NCI-H2107 (cell line): ENCODE measurements at places on chromosomes 7 and 10.

- peak; percentile 3 for DNase-seq
These were observed 38.6 kb downstream of the ZCCHC24 start for GRCh38 chr10:79406683-79407422.

DNA sequence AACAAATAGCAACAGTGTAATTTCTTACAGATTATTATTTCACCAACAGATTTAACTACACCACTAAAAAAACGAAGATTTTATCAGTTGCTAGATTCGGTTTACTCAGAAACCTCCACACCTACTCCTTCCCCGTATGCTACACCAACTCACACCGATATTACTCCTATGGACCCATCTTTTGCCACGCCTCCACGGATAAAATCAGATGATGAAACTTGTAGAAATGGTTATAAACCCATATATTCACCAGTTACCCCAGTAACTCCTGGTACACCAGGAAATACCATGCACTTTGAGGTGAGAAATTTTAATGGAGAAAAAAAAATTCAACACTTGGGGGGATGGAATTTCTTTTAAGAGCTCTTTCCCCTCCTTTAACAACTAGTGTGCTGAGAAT is 92.5 kb downstream of the KMT2E start:
- no peak for DNase-seq

DNA sequence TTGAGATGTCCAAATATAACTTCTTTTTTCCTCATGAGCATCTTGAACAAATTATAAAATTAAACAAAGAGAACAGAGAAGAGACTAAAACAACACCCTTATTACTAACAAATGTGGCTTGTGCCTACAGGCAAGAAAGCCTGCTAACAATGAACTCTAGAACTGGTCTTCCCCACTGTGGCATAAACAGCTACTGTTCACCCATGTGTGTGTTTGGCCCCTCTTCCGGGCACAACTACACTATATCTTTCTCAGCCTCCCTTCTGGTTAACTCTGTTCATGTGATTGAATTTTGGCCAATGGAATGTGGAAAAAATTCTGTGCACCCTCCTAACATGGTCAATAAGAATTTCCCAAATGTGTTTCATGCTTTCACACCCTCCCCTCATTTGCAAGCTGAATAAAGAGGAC is 117.0 kb downstream of the KBTBD2 start:
- no peak for DNase-seq

DNA sequence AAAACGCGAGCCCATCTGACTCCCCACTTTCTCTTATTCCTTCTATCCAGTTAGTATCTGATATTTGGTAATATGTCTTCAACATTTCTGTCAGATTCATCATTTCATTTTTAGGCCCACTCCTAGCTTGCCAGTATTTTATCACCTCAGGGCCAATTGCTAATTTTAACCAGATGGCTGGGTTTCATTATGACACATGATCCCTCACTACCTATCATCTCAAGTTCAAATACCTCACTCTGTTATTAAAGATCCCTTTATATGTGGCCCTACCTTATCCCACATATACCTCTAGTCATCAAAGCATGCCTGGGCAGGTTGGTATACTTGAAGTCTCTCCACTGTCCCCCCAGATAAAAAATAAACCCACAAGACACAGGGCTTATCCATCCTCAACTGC is 104.9 kb downstream of the RNLS start:
- DNase-seq, result no peak

DNA sequence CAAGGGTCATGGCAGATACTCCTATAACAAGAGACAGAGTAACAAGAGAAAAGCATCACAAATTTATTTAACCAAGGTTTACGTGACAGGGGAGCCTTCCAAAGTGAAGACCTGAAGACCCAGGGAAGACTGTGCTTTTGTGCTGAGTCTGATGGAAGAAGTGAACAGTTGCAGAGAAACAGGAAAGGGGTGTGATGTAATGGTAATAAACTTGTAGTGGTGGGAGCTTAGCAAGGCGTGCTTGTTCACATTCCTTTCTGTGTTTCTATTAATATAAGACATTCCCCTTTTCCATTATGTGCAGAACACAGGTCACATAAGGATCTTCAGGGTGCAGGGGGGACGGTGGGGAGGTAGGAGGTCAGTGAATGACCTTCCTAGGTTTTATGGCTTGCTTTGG is 25.5 kb upstream of the C10orf67 start:
- DNase-seq, result no peak

- DNase-seq, result no peak
These were observed 19.7 kb downstream of the FAM53B start for GRCh38 chr10:124724279-124725027.

- no peak for DNase-seq
These were observed 254.6 kb downstream of the PTEN start for GRCh38 chr10:88117869-88118632.

DNA sequence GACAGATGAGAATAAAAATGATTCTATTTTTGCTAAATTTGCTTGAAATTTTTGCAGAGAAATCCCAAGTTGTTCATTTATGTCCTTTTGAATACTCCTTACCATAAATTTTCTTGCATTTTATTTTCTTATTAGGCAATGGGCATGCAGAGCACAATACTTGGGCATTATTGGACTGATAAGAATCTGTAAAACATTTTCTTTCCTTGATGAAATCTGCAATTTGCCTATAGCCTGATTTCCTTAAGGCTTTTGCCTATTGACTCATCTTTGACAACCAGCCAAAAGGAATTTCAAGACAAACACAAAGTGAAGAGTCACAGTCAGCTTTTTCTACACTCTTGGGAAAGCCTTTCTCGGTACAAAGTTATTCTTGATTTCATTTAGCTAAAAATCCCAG is 30.5 kb upstream of the GNAT3 start:
- DNase-seq, result no peak

GRCh38 chr10:51952056-51952455 is 252.7 kb upstream of the CSTF2T start:
- DNase-seq, result no peak

DNA sequence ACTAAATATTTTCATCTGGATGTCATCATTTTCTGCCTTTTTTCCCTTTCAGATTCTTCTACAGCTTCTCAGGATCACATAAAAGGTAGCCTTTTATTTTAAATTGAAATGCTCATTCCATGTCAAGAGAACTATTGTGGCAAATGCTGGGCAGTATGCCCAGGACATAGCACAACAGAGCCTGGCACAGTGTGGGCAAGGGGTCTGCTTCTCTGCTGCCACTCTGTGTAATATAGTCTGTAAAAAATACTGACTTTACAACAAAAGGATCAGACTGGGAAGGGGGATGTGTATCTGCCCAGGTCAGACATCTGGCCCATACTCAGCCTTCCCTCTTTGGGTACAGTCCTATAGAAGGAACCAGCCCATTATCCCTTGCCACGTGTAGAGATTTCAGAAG is 62.7 kb downstream of the CUZD1 start:
- DNase-seq, result no peak

DNA sequence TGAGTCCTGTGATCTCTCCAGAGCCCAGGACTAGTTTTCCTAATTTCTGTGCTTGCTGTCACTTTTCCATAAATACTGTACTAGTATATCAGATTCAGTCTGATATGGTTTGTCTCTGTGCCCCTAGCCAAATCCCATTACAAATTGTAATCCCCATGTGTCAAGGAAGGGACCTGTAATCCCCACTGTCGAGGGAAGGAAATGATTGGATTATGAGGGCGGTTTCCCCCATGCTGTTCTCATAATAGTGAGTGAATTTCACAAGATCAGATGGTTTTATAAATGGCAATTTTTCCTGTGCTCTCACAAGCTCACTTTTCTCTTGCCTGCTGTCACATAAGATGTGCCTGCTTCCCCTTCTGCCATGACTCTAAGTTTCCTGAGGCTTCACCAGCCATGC is 54.8 kb upstream of the IFRD1 start:
- DNase-seq, result no peak

DNA sequence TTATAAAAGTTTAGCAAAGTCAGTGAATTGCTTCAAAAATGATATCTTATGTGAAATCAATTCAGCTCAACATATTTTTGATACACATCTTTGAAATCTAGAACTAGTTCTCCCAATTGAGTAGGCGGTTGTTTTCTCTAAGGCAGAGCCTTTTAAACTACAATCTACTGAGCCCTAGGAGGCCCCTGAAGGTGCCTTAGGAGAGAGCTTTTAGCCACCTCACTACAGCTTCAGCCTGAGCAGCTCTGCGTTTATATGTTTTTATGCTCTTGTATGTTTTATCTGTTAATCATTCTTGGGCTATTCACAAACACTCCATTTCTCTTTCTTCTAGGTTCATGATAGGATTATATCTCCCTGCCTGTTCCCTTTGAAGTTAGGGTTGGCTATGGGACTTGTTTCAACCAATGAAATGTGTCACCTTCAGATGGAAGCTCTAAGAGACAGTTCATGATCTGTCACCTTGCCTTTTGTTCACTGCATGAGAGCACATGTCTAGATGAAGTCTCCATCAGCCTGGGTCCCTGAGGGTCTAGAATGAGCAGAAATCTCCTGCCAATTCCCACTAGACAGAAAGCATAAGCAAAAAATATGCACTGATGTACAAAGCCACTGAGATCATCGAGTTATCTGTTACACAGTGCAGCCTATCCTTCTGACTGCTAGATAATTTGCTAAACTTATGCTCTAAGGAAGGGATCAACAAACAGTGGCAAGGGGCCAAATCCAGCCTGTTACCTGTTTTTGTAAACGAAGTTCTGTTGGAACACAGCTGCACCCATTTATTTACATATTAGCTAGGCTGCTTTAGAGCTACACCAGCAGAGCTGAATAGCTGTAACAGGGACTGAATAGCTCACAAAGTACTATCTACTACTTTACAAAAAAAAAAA is 128.5 kb upstream of the CDK1 start:
- DNase-seq, result no peak

DNA sequence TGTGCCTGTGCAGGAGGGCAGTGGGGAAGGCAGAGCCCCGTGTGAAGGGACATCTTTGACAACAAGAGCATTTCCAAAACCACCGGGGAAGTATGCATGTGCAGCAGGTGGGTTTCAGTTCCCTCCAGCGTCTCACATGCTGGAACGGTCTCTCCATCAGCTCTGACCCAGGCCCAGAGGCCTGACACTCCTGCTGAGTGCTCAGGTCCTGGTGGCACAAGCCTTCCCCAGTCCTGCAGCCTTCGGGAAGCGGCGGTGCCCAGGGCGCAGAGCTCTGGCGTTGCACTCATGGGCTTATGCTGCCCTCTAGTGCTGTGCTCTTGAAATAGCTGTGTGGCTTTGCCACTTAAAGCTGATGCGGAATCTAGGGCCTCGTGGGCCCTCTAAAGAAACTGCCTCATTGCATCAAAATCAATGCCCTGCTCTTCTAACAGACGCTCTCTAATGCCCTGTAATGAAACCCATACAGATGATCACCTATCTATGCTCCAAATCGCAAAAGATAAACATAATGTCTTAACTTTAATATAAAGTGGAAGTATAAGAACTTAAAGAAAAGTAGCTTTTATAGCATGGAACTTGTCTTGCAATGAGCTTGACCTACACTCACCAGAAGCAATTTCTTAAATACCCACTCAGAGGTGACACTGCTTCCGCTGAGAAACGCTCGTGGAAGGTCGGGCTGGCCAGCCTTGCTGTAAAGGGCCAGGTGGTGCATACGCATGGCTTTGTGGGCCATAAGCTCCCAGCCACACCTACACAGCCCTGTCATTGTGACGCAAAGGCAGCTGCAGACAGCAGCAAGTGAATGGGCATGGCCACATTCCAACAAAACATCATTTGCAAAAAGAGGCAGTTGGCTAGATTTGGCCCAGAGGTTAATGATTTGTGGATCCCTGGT is 38.6 kb downstream of the CLRN3 start:
- DNase-seq, result no peak

DNA sequence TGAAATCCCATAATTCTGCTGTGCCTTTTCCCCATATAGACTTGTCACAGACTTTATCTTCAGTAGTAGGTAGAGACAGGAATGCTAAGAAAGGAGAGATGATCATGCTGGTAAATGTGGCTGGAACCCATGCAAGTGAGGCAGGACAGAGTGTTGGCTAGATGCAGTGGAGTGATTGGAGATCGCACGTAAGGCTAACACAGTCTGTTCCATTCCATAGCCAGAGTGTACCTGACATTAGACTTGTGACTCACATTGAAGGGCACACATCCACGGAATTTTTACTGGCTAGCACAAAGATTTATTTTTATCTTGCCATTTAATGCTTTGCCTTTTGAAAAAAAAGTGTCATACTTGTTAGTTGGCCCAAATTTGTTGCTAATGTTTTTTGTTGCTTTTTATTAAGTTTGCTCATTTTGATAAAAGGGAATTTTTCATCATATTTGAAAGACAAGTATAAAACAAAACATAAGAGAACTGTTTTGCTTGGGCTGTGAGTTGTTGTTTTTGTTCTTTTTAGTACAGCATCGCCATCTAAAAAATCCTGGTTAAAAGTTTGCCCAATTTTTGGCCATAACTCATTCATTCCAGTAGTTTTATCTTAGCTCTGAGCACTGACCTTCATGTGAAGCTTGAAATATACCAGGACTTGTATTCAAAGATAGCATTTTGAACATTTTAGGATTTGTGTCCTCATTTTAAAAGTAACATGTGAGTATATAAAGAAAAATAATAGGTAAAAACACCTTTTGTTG is 81.0 kb downstream of the CPED1 start:
- no peak for DNase-seq

DNA sequence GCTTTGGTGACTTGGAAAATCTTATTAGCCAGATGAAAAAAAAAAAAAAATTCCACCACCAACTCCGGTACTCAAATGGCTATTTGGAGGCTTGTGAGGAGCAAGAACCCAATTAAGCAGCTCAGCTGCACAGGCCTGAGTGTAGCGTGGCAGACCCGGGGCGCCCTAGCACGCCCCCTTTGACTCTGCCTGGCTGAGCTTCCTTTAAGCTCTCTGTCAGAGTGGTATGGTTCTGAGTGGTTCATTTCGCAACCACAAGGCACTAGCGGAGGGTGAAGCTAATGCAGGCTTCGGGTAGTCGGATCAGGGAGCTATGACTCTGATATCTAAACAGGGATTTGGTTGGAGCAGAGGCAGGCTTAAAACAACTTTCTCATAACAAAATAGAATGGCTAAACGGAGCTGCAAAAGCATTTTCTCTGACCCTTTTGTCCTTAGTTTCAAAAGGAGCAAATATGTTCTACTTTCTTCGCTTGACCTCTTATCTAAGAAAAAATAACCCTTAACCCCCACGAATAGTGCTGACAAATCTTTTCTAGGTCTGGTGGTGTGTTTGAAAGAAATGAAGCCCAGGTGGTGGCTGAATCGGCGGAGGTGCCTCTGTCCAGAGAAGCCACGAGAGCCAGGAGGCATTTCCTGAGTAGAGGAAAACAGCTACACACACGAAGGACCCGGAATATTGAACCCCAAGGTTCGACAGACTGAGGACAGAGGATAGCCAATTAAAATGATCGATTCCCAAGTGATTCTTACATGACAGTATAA is 285.4 kb upstream of the GLI3 start:
- DNase-seq, result no peak

DNA sequence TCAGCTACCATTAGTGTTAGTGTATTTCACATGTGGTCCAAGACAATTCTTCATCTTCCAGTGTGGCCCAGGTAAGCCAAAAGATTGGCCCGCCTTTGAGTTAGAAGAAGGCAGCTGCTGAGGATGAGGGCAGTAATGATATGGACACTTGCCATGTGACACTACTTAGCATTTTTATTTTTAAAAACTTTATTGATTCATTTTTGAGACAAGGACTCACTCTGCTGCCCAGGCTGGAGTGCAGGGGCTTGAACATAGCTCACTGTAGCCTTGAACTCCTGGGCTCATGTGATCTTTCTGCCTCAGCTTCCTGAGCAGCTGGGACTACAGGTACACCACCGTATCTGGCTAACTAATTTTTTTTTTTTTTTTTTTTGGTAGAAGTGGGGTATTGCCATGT is 12.3 kb upstream of the ACTR3B start:
- DNase-seq, result no peak
